Left cardiac atrium (tissue), 4 donors: ENCODE measurements at places on chromosomes 3 and 15. TPM values are rescaled to one million over a fixed set of nuclear protein-coding genes. Genes with fewer than 3 reads are reported as not detected.

GRCh38 chr3:120780977-120781376, 38.4 kb downstream of the GTF2E1 start:
- no peak for DNase-seq

DNA sequence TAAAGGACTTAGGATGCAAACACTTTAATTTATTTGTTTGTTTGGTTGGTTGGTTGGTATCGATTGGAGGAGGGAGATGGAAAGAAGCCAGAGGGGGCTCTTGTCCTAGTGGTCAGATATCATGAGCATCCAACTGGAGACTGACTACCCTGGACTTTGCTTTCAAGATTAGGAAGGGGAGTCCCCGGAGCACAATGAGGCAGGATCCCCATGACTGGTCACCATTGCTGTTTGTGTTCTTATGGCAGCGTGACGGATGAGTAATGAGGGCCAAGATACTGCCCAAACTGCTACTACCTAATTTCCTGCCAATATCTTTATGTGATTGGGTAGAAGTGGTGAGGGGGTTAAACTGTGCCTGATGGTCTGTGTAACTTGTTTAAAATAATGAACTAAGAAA, 354.6 kb upstream of the ROPN1 start:
- no peak for DNase-seq

GRCh38 chr3:183823963-183824362, 1.4 kb downstream of the MAP6D1 start:
- no peak for DNase-seq

DNA sequence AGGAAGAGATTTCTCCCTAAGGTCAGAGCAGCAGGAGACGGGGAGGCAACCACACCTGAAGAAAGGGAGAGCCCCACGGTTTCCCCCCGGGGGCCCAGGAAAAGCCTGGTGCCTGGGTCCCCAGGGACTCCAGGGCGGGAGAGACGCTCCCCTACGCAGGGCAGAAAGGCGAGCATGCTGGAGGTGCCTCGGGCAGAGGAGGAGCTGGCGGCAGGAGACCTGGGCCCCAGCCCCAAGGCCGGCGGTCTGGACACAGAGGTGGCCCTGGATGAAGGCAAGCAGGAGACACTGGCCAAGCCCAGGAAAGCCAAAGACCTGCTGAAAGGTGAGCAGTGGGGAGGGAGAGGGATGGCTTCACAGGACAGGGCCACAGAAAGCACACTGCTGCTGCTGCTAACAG, 26.2 kb upstream of the SLC28A1 start:
- no peak for DNase-seq

GRCh38 chr3:48190911-48191310, 2.7 kb upstream of the CDC25A start:
- DNase-seq: no peak

DNA sequence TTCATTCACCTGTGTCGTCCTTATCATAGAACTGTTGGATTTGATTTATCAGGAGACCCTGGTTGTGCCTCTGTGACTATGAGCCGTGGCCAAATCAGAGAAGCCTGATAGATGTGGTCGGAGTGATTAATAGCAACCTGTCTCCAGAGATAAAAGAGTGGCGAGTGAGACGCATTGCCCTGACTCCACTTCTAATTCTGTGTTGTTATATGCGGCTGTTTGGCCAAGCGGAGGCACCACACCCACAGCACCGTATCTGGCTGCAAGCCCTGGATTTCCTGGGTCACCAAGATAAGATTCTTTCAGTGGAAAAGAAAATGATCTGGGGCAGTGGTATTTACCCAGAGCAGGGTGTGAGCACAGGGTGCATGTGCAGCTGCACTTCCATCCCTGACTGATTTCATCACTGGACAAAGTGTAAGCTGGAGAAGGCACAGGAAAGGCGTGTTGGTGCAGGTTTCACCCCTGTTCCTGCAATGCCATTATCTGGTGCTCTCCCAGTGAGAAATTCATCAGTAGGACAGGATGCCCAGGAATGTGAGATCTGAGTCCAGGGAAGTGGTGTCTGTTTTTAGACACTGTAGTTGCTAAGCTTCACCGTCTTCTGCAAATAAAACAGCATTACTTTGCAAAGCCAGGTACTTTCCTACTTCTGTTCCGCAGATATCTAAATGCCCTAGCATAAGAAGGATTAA, 84.6 kb downstream of the CD47 start:
- DNase-seq: peak; percentile 69

- no peak for DNase-seq
These were observed 70.9 kb downstream of the CHAC1 start for GRCh38 chr15:41024131-41024530.

DNA sequence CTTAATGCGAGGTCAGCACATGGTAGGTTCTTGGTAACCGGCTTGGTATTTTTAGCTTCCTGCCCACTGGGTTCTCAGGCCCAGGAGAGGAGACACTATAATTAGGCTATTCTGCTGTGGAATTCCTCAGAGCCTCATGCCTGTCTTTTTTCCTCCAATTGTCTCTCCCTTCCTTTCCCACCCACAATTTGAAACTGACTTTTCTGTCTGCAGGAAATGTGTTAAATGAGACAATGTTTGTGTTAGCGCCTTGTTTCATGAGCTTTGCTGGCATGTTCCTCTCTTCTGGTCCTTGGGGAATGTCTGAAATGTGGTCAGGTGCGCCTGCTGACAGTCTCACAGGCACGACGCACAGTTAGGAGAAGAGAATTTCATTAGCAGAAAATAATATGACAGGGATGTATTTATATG, 223.6 kb upstream of the CTNNB1 start:
- DNase-seq: no peak

- DNase-seq: no peak
These were observed 60.4 kb downstream of the GTF2E1 start for GRCh38 chr3:120802916-120803315.

GRCh38 chr3:66255865-66256264, 35.1 kb downstream of the SLC25A26 start:
- DNase-seq: no peak

DNA sequence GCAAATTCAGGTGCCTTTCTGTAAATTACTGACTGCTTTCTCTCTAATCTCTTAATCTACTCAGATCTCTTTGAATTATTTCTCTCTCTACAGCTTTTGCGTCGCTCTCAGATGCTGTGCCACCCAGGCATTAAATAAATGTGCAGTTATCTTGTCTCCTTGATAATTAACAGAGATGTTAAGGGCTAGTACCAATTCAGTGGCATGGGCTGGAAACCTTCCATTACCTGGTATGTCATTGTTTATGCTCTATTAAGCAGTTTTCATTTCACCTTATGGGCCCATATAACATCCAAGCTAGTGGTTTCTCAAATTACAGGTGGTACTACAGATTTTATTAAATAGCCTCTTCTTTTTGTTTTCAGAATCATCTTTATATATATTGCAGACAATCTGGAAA, 66.0 kb downstream of the PEX5L start:
- no peak for DNase-seq

GRCh38 chr3:5431811-5432378, 244.4 kb downstream of the EDEM1 start:
- DNase-seq: no peak

- DNase-seq: no peak
These were observed 72.5 kb upstream of the TLE3 start for GRCh38 chr15:70170096-70170699.

DNA sequence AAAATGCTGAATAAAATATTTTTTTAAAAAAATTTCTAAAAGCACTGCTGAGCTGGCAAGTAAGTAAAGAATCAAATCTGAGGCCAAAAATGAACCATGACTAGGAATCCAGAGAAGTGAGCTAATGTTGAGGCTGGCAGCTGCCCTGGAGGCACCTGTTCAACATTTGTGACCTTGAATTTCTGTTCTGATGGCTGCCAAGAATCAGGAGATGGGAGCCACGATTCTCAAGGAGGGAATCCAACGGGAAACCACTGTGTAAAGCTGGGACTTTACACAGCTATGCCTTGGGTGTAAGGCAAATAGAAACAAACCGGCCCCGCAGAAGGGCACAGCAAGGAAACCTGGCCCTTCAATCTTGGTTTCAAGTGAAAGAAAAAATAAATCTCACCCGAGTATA, 22.7 kb downstream of the HEG1 start:
- no peak for DNase-seq

GRCh38 chr3:130759692-130760338, 13.2 kb upstream of the PIK3R4 start:
- peak; percentile 29 for DNase-seq

DNA sequence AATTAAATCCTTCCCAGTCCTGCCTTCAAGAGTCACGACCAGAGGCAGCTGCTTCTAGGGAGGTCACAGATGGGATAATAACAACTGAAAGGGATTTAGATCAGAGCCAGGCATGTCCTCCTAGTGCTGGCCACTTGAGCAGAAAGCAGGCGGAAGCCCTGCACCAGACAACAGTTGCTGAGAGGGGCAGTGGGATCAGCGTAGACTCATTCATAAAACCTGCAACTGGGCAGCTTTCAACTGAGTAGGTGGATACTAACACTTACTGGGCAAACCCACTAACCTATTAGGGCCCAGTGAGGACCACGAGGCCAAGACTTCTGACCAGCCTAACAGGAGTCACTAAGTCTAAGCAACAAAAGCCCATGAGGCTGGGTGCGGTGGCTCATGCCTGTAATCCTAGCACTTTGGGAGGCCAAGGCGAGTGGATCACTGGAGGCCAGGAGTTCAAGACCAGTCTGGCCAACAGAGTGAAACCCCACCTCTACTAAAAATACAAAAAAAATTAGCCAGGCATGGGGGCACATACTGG, 67.0 kb downstream of the DAPK2 start:
- no peak for DNase-seq

- no peak for DNase-seq
These were observed 708.8 kb downstream of the ZNF385D start for GRCh38 chr3:21042184-21042583.

- DNase-seq: no peak
These were observed 158.7 kb downstream of the GBE1 start for GRCh38 chr3:81602781-81603180.

DNA sequence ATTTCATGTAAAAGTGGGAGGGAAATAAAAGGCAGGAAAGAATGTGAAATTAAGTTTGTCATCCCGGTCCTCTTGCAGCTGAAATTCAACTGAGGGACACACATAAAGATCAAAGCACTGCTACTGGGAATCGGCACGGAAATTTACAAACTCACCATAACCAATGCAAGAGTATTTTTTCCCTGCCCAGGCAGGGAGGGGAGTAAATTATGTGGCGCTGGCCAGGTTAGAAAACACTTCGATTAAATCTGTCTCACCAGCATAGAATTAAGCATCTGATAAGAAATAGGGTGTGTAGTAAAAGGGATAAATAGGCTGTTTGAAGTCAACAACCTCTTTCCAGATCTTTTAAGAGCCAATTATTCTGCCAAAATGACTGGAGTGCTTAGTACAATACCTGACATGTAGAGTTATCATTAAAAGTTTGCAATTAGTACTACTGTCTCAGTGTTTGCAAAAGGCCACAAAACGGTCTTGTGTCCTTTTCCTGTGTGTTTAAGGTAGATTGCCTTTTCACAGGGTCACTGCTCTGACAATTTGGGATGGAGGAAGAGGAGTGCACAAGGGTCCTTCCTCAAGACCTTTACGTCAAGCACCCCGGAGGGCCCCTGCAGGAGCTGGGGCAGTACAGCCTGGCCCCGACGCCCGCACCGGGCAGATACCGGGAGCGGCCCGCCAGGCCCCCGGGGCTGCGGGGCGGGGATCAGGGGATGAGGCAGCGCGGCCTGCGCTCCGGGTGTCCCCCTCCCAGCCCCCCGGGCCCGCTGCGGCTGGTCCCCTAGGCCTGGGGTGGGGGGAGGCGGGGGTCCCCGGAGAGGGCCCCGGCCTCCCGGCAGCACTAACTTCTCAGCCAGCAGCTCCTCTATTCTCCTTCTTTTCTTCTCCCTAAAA, 651 bp downstream of the UBA3 start:
- peak; percentile 35 for DNase-seq

DNA sequence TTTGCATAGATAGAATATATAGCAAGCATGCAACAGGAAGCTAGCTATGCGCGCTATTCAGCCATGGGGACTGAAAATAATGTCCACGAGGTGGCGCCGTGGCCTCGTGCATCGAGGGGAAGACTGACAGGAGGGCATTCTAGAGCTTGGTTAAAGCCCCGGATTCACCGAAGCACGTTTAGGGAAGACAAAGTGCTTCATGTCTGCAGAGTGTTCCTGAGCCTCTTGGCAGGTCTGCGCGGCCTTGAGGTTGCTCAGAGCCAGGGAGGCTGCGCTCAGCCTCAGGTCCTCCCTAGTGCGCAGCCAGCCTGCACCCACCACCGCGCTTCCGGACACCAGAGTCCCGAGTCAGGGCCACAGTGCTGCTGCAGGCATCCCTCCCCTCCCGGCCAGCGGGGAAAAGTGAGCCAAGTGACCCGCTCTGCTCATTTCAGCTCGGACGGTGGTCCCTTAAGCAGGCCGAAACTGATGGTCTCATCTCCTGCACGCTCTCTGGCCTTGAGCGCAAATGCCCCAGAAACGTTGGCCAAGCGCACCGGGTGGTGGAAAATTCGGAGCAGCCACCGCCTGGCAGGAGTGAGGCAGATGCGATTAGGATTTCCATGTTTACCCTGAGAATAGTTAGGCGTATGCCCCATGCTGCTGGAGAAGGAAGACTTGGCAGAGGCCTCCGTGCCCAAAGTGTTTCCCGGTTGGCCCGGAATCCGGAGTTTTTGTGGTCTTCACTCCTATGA, 24.8 kb downstream of the GABRA5 start:
- peak; percentile 67 for DNase-seq

- no peak for DNase-seq
These were observed 236.6 kb downstream of the SATB1 start for GRCh38 chr3:18188491-18188890.

- DNase-seq: no peak
These were observed 3.2 kb downstream of the AP2M1 start for GRCh38 chr3:184177767-184178306.

GRCh38 chr3:84946240-84946639, 12.5 kb upstream of the CADM2 start:
- DNase-seq: no peak

DNA sequence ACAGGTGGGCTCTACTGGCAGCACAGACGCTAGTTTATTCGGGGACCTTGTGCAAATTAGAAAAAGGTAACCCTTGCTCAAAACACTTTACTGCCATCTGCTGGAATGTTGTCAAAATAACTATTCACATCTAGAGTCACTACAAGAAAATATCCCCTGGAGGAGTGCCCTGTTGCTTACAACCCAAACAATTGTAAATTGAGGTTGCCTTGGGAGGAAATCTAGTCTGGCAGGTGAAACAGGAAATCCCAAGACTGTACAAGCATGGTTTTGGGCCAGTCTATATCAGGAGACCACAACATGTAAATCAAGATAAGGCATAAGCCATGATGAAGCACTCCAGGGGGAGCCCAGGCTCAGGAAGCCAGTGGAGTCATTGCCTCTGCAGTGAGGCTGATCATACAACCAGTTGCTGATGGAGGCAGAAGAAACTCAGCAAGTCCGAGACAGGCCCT, 136.8 kb upstream of the ACP3 start:
- DNase-seq: no peak

GRCh38 chr15:45523166-45523460, 558 bp upstream of the SLC30A4 start:
- no peak for DNase-seq

The FBXO40 gene
- total RNA-seq: 146 TPM

The GCHFR gene
- 18.2 TPM for total RNA-seq

The TM4SF4 gene
- not detected for total RNA-seq

The FMN1 gene
- total RNA-seq: 9.4 TPM

The VIPR1 gene
- 5.9 TPM for total RNA-seq

The GLDN gene
- total RNA-seq: 9.1 TPM

The ITGA11 gene
- 23.8 TPM for total RNA-seq

The CPNE9 gene
- total RNA-seq: not detected

The GPR62 gene
- not detected for total RNA-seq

The WDR49 gene
- 7.9 TPM for total RNA-seq

The ZNF80 gene
- total RNA-seq: not detected

The CKMT1A gene
- 1.7 TPM for total RNA-seq

The NR1I2 gene
- not detected for total RNA-seq

The MON1A gene
- total RNA-seq: 9.4 TPM
